ENCODE measurements at places on chromosomes 1 and 21.

- DNase-seq, result no peak
These were observed 83.9 kb downstream of the PAX7 start for GRCh38 chr1:18714404-18715175.

- DNase-seq, result no peak
These were observed 4.5 kb upstream of the ZNF644 start for GRCh38 chr1:91026320-91026719.

DNA sequence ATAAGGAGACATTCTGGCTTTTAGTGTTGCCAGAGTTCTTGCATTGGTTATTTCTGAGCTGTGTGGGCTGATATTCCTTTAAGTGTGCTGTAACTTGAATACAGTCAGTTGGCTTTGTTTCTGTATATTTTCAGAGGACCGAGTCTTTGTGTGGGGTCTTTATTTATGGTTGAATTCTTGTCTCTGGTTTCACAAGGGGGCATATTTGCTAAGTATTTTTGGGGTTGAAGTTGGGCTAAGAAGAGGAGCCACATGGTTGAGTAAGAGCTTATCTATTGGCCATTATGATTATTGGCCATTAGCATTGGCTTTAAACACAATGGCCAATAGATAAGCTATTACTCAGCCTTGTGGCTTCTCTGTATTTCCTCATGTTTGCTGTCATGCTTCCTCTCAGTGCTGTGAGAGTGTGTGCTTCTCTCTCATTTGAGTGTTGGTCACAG, 26.3 kb upstream of the PTGFR start:
- DNase-seq, result no peak

GRCh38 chr1:204706838-204707509, 21.4 kb upstream of the LRRN2 start:
- DNase-seq, result no peak
